Neural cell (in vitro differentiated cells): ENCODE measurements at places on chromosomes 6 and 20. TPM values are rescaled to one million over a fixed set of nuclear protein-coding genes. Genes with fewer than 3 reads are reported as not detected.

The LY86 gene
- not detected in 2 replicates for polyA plus RNA-seq

The ADGB gene
- not detected in 2 replicates for polyA plus RNA-seq

The SPAG4 gene
- 1.2 and 4.0 TPM in 2 replicates for polyA plus RNA-seq

The BMP6 gene
- polyA plus RNA-seq, result 1.8 and 2.4 TPM in 2 replicates

The SLC17A9 gene
- not detected in 2 replicates for polyA plus RNA-seq

The SLC52A3 gene
- polyA plus RNA-seq, result not detected in 2 replicates

The RIPOR3 gene
- polyA plus RNA-seq, result not detected in 2 replicates

The PI16 gene
- polyA plus RNA-seq, result 0.56 TPM in 1 of 2 replicates, not detected in the other

The TBXT gene
- not detected in 2 replicates for polyA plus RNA-seq

The ECT2L gene
- polyA plus RNA-seq, result not detected in 2 replicates

The PRIM2 gene
- polyA plus RNA-seq, result 10.0 and 12.5 TPM in 2 replicates

The CCN2 gene
- 1.5 and 2.3 TPM in 2 replicates for polyA plus RNA-seq

The PRDM1 gene
- 0.09 TPM in 1 of 2 replicates, not detected in the other for polyA plus RNA-seq

The CST7 gene
- polyA plus RNA-seq, result not detected in 2 replicates

The SNRPB2 gene
- polyA plus RNA-seq, result 260 and 302 TPM in 2 replicates

The NKX2-2 gene
- not detected in 2 replicates for polyA plus RNA-seq

The RCAN2 gene
- polyA plus RNA-seq, result 37.4 and 38.9 TPM in 2 replicates

The TP53TG5 gene
- polyA plus RNA-seq, result not detected in 2 replicates

The TLDC2 gene
- polyA plus RNA-seq, result not detected in 2 replicates

The LSM2 gene
- 68.5 and 87.6 TPM in 2 replicates for polyA plus RNA-seq

The SRF gene
- polyA plus RNA-seq, result 24.8 and 28.9 TPM in 2 replicates
